CD4-positive, alpha-beta T cell treated with Interleukin-6 at 100 ng/mL for 8 hours (primary cell): ENCODE measurements at places on chromosomes 12 and 14.
A peak's percentile ranks its signal among the peaks of the same experiment; 100 is the strongest.

- no peak for DNase-seq
These were observed 581.6 kb downstream of the GALC start for GRCh38 chr14:87411370-87411769.

DNA sequence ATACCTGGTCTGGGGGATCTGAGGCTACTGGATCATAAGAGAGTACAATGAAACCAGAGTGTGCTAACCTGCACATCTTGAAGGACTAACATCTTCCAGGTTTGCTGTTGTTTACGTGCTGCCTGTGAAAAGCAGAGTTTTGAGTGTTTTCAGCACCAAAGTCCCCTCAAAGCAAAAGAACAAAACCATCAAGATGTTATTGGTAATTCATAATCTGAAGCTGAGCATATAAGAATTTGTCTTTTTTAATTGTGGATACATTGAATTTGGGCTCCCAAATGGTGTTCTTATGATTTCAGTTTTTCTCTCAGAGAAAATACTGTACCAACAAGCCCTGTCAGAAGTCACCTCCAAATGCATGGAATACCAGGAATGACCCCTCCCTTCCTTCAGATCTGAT, 110.2 kb downstream of the BTG1 start:
- no peak for DNase-seq

GRCh38 chr12:10771132-10771733, 31.2 kb downstream of the TAS2R7 start:
- DNase-seq: peak; percentile 18

DNA sequence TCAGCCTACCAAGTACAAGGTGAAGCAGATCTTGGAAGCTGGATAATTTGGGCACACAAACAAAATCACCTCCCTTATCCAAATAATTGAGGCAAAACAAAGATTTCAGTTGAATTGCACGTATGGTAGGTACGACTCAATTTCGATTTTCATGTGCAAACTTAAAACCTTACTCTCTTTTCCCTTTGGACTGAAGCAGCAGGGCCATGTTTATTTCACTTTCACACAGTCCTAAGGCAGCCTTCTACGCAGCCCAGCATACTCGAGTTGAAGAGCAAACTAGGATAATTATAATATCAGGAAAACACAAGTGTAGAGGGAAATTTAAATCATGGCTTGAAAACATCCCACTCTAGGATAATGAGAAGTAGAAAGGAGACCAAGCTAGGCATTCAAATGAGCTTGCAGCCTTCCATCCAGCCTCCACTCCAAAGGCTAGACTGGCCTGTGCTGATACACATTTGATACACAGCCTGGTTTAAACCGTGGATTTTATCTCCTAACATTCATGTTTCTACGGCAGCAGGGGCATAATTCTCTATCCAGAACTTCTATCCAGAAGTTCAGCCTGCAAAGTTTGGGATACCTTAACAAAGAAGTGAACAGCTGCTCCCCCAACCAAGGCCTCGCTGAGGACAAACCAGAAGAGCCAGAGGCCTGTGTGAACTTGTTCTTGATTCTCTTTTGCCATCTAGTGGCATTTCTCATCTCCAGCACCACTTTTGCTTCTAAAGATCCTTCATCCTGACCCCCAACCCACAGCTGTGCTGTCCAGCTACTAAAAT, 2.4 kb upstream of the RNASE7 start:
- DNase-seq: peak; percentile 41

DNA sequence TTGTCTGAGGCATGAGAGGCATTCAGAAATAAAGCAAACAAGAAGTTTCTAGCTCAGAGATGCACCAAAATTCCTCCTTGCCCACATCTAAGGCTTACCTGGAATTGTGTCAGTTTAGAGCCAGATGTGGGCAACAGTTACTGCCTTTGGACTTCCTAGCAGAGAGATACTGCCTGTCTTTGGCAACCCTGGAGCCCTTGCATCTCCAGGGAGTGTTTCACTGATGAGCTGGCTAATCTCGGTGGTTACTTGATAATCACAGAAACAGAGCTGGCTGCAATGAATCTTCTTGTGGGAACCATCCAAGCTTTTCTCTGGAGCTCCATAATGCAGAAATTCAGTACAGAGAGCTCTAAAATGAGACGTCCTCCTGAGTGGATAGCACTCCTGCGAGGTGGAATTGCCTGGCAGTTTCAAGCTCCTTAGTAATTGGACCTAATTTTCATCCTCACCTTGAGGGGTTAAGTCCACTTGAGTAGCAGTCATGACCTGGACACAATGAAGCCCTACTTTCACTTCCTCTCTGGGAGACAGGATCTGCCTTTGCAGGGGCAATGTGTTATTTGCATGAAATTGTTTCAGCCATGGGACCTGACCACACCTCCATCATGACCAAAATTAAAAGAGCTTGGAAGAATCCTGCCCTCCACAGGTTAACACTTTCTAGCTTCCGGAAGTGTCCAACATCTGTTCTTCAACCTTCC, 108.8 kb upstream of the ARHGAP5 start:
- DNase-seq: no peak

DNA sequence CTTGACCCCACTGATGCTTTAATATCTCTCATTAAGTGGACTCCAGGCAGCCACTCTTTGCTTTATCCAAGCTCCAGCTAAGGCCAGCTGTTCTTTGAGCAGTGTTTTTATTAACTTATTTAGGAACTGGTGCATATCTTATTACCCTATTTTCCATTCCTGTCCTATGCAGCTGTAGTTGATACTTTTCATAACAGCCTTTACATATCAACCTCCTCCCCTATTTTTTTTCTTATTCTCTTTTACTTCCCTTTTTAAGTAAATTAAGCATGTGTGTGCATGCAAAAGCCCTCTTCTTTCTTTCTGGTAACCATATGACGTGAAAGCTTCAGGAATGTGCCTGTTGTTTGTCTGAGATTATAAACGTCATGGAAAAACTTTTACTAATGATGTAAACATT, 121.2 kb downstream of the PTPRQ start:
- DNase-seq: no peak

DNA sequence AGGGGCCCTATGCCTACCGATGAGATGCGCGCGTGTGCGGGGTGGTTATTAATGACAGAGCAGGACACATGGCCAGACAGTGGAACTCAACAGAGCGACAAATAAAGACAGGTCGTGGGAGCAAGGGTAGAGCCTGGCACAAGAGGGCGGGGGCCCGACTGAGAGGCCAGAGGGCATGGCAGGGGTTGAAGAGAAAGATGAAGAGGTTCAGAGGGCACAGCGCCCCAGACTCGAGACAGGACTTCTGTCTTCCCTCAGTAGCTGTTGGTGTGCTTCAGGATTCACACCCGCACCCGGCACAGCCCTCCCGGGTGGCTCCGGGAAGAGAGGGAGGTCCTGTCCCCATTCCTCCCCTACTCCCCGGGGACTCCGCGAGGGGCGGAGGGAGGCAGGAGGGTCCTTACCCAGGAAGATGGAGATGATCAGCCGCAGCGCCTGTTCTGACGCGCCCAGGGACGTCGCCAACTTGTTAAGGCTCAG, 366 bp downstream of the LPCAT3 start:
- DNase-seq: peak; percentile 2

DNA sequence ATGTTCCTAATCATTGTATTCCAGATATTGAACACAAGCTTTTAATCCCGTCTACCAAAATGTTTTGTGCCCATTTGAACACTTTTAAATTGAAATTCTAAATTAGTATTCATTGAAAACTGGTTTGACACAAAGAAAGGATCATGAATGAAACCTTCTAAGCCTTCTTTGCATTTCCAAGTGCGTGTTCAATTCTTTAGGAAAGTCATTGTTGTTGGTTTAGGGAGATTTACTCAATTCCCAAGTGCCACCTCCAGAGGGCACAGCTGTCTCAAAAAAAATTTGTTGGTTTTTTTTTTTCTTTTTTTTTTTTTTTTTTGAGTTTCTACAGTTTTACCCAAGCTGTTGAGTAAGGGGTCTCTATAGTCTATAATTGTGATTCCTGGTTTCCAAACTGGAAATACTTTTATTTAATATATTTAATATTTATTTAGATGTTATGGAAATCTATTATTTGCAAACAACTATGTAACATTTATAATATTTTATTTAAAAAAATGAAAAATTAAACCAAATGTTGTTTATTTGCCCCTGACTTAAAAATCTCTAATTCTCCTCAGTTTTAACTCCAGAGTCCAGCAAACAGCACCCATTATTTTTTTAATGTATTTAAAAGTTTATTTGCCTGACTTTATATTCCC, 79.9 kb downstream of the NEDD1 start:
- no peak for DNase-seq

- DNase-seq: no peak
These were observed 90.1 kb upstream of the KCNA1 start for GRCh38 chr12:4819654-4820053.

GRCh38 chr14:54471641-54472040, 17.1 kb downstream of the GMFB start:
- DNase-seq: no peak

GRCh38 chr12:47207340-47207717, 127.6 kb upstream of the AMIGO2 start:
- DNase-seq: peak; percentile 48

GRCh38 chr14:35343702-35344101, 51.5 kb downstream of the PSMA6 start:
- no peak for DNase-seq

- no peak for DNase-seq
These were observed 60.3 kb upstream of the NTF3 start for GRCh38 chr12:5371631-5372030.

- peak; percentile 84 for DNase-seq
These were observed 84.1 kb upstream of the RESF1 start for GRCh38 chr12:31874961-31875608.

GRCh38 chr12:121326996-121327674, 25.1 kb downstream of the ANAPC5 start:
- DNase-seq: no peak

DNA sequence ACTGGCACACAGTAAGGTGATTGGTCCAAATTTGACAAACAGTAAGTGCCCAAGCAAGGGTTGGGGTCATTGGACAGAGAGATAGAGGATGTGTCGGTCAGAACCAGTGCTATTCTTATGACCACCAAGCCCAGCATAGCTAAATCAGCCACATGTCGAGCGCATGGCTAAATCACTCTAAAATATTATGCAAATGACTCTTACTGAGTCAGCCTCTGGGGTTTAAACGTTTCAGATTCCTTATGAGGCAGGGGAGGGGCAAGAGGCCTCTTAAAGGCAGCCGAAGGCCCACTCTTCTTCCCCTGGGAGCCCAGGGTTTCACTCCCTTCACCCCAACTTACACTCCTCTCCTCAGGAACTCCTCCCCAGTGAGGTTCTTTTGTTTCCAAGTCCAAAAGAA, 603 bp upstream of the ENDOU start:
- no peak for DNase-seq

DNA sequence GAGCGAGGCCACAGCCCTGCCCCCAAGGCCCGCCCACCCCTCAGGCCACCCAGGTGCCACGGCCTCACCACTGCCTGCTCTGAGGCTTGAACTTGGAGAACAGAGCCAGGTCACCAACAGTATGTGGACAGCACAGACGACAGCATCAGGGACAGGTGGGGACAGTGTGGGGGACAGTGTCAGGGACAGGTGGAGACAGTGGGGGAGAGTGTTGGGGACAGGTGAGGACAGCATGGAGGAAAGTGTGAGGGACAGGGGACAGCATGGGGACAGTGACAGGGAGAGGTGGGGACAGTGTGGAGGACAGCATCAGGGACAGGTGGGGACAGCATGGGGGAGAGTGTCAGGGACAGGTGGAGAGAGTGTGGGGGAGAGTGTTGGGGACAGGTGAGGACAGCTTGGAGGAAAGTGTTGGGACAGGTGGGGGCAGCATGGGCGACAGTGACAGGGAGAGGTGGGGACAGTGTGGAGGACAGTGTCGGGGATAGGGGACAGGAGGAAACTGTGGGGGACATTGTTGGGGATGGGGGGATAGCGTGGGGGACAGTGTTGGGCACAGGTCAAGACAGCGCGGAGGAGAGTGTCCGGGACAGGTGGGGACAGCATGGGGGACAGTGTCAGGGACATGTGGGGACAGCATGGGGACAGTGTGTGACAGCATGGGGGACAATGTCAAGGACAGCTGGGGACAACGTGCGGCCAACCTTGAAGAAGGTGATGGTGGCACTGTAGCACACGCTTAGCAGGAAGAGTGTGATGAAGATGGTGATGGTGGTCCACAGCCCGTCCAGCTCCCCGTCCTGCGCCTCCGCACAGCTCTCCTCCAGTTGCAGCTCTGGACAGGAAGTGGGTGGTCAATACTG, 114.9 kb downstream of the TMEM121 start:
- DNase-seq: no peak

DNA sequence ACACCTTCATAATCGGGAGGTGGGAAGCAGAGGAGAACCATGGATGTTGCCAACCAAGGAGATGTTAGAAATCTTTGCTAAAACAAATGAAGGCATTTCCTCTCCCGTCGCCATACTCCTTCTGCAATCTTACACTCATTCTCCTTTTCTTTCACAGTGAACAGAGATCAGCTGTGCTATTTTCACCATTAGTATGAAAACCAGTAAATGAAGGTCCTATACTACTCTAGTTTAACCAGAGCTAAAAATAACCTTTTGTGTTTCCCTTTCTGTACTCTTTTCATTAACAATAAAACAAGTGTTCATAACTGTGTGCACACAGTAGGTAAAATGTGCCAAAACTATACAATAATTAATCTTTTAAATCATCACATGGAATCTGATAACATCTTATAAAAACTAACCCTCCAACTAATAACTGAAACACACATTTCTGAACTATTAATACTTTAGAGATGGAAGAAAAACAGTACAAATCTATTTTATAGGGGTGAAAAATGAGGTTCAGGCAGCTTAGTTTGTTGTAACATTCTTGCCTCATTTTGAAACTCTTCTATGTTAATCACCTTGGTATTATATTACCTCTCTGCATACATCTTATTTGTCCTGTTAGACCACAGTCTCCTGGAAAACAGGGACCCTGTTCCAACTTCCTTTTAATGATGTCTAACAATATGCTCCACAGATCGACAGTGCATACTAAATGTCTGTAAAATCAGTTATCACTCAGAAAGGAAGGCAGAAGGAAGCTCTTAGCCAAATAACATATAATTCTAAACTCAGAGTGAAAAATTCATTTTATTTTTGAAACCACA, 69.5 kb downstream of the SPPL3 start:
- DNase-seq: no peak

GRCh38 chr14:74567646-74568379, 44.2 kb downstream of the LTBP2 start:
- no peak for DNase-seq

DNA sequence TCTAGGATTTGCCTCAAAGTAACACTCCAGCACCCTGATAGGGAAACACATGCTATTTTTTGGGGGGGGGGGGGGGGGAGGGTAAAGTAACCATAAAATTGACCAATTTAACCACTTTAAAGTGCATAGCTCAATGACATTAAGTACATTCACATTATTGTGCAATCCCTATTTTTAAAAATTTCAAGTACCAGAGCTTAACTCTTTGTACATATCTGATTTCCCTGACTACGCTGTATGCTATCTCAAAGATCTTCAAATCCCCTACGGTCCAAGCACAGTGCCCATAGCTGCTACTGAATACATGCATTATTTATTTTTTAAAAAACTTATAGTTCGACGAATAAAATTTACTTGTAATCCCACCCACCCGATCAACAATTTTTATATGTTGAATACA, 63.0 kb downstream of the BCL2L14 start:
- no peak for DNase-seq
